Spinal cord (tissue), 10 donors: ENCODE measurements at places on chromosomes 11 and 22. TPM values are rescaled to one million over a fixed set of nuclear protein-coding genes. Genes with fewer than 3 reads are reported as not detected.

The RFPL2 gene
- total RNA-seq, result 0.33 TPM

The BIK gene
- total RNA-seq, result 0.79 TPM

GRCh38 chr22:30425616-30426387 is at the start of gene MTFP1:
TSS of gene MTFP1 (plus strand) at chr22:30425768. CDS start at chr22:30425880, 112 bp downstream.
- no peak for DNase-seq

- no peak for DNase-seq
Observed at GRCh38 chr11:22742157-22742613, 75.8 kb downstream of the GAS2 start.

The YPEL4 gene
- total RNA-seq, result 2.6 TPM

DNA sequence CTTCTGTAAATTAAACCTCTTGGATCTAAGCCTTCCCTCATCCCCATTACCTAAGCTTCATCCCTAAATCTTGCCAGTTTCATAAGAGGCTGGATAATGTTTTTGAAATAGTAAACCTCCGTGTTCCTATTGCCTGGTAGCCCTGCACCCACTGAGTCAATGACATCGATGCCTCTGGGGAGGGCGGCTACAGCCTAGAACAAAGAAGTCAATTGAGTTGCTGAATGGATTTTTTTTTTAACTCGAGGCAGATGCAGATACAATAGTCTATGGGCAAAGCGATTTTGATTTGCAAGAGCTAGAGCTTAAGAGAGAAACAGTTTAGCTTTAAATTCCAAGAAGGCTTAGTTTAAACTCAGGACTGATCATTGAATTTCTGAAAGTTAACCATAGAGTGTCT is 121.3 kb downstream of the NECTIN1 start:
- DNase-seq, result no peak

The CHST1 gene
- 10.5 TPM for total RNA-seq

The BBS1 gene
- 39.8 TPM for total RNA-seq

GRCh38 chr11:45182902-45183301 is 36.5 kb downstream of the PRDM11 start:
- DNase-seq, result no peak

- DNase-seq, result peak; percentile 75
Observed at GRCh38 chr22:31947296-31947695, 3.0 kb downstream of the YWHAH start.

The ABCG4 gene
- total RNA-seq, result 2.1 TPM

The CYTH4 gene
- total RNA-seq, result 9.4 TPM

- DNase-seq, result no peak
Observed at GRCh38 chr22:19052941-19053541, 69.2 kb downstream of the DGCR2 start.

DNA sequence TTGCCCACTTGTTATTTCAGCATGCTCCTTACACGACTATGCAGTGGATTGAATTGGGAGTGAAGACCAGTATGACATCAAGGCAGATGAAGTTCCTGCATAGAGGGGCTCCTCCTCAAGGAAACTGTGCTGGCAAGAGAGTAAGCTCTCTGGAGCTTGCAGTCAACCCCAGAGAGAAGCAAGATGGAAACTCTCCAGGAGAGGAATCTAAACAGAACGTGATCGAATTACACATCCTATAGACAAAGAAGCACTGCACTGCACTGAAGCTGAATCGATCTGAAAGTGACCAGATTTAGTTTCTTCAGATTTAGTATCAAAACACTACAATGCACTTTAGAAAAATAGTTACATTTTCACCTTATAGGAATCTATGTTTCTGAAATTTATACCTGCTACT is 947.7 kb upstream of the TENM4 start:
- no peak for DNase-seq

The RAB36 gene
- 5.4 TPM for total RNA-seq

DNA sequence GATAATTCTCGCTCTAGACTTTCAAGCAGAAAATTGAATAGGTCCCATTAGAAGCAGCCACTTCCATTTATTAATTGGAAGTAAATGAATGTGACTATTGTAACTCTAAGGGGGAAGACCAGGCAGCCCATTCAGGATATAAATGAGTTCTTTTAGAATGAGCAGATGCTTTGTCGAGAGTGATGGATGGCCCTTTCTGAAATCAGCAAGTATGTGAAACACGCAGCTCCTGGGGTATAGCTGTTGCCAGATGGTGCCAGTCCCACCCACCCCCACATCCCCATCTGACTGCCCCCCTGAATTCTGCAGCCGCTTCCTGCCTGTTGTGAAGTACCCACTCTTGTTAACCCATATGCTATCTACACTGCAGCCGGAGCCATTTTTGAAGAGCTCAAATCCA is 3.7 kb downstream of the SLC15A3 start:
- peak; percentile 93 for DNase-seq

- no peak for DNase-seq
Observed at GRCh38 chr22:35703861-35704584, 13.6 kb upstream of the APOL5 start.

- DNase-seq, result peak; percentile 54
Observed at GRCh38 chr11:43504316-43504950, 145.7 kb downstream of the TTC17 start.

GRCh38 chr11:107198490-107199007 is 180.3 kb upstream of the GUCY1A2 start:
- no peak for DNase-seq

GRCh38 chr11:235609-235996 is 539 bp downstream of the SIRT3 start:
- no peak for DNase-seq

- DNase-seq, result no peak
Observed at GRCh38 chr22:36218648-36219193, 17.1 kb upstream of the APOL4 start.

The OSM gene
- 1.9 TPM for total RNA-seq

The SCGB2A2 gene
- total RNA-seq, result not detected

GRCh38 chr11:105000167-105000566 is 22.8 kb downstream of the CASP5 start:
- DNase-seq, result no peak

DNA sequence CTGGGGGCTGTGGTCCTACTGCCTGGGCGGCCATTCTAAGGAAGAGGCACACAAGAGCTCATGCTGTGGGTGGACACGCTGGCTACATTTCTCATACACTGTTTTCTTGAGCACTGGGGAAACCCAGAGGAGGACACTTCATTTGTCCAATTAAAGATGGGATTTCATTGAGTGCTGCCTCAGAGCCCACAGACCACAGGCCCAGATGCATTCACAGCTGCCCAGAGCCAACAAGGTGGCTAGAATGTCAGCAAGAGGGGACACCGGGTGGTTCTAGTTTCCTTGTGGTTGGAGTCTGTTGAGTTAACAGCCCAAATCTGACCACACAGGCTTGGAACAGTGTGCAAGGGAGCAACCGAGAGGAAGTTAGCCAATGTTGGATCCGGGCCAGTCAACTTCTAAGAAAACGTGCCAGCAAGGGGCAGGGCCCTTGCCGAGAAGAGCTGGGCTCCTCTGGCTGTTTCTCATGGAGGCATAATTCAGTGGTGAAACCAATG is 35.0 kb upstream of the SORL1 start:
- DNase-seq, result peak; percentile 79

GRCh38 chr22:44615602-44616180 is 86.3 kb upstream of the PRR5 start:
- no peak for DNase-seq

The GUCY1A2 gene
- 79.5 TPM for total RNA-seq

DNA sequence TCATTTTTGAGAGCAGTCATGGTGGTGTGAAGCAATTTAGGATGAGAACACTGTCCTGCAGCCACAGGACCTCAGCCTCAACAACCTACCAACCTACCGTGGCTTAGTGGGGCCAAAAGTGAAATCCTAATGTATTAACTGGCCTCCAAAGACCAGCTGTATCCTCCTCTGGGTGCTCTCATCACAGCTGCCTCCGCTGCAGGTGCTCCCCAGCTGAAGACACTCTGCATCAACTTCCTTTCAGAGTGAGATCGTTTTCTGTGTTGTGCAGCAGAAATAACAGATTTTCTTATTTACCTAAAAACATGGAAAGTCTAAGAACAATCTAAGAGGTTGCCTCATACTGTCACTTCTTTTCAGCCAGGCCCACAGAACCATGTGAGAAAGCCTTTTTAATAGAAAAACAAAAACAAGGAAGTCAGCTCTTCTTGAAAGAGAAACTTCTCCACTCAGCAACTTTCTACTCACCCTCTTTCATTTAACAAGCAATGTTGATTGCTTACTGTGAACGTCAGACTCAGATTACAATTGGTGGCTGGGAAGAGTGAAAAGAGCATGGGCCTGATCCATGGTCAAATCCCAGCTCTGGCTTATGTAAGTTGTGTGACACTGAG is 136.1 kb downstream of the TENM4 start:
- DNase-seq, result no peak

GRCh38 chr22:32602154-32602553 is 127.5 kb downstream of the FBXO7 start:
- no peak for DNase-seq

The CYP2D6 gene
- 0.79 TPM for total RNA-seq

The TRPC6 gene
- 6.1 TPM for total RNA-seq

DNA sequence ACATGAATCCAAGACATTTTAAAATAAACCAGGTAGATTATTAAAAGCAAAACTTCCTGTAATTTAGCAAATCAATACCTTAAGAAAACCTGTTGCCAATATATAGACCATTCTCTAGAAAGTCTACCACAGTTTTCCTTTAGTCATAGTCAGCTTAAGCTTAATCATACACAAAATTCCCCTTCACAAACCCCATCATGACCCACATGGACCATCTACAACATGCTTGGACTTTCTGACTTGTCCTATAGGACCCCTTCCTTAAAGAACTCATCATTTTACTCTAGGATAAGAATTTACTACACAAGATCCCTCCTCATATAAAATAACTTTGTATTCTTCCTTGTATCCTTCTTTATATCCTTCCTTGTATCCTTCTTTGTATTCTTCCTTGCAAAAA is 16.2 kb upstream of the RNASEH2C start:
- no peak for DNase-seq

DNA sequence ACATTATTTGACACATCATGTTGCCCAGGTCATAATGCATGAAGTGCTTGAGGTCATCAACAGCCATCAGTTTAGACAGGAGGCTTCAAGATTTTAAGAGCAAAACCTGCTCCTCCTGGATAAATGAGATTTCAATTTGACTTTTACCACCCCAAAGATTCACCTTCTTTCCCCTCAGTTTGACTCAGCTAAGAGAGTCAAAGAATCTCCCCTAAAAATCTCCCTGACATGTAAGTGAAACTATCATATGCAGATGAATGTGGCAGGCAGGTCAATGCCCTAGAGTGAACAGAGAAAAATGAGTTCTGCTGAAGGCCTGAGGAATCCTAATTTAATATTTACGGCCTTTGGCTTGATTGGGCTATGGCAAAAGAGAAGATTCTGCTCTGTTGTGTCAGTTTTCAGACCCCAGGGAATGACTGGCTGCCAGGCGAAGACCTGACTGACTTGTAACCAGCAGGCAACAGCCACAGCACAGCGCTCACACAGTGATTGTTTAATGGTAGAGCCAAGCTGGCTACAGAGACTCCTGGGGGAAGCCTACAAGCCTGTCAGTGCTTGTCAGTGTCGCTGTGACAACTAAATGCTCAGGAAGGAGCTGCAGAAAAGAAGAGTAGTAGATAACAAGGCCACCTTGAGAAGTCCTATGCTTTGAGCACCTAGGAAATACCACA is 491.2 kb upstream of the LRRC4C start:
- peak; percentile 4 for DNase-seq

The OR56A1 gene
- 0.06 TPM for total RNA-seq

DNA sequence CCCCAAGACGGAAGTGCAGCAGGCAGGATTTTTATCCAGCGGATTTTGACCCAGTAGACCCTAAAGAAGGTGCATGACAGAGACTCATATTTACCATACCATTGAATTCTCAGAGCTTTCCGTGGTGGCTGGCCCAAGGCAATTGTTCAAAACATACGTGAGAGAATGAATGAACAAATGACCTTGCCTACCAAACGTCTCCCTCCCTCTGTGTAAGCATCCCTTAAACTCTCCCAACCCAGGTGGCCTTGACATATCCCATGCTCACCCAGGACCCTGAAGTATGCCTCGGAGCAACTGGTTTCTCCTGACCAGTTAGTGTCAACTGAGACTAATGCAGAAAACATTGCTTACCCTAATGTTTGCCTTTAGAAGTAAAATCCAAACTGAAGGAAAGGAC is 154.9 kb downstream of the TEAD1 start:
- no peak for DNase-seq

DNA sequence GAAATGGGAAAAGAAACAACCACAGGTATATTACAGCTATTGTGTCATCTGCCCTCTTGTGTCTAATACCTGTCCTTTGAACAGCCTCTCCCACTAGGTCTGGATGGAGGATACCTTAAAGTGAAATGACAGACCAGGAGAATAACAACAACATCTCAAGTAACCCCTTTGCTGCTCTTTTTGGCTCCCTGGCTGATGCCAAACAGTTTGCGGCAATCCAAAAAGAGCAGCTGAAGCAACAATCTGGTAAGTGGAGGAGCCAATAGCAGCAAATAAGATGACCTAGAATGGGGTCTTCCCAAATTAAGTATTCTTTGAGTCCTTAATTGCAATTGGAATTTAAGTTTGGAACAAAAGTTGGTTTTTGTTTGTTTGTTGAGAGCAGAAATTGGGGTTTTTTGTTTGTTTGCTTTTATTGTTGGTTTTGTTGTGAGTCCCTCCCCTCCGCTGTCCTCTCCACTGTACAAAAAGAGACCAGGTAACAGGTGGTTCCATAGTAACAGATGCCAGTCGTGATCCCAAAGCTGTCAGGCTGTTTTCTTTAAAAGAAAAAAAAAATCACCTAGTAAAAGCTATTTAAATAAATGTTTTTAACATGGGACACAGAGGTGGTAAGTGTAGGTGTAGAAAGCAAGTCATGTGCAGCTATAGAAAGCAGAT is 5.7 kb downstream of the UBE4A start:
- DNase-seq, result no peak

The IRF7 gene
- total RNA-seq, result 16.8 TPM

The KDELR3 gene
- total RNA-seq, result 24.6 TPM
